ENCODE measurements at places on chromosomes 12 and 14.

DNA sequence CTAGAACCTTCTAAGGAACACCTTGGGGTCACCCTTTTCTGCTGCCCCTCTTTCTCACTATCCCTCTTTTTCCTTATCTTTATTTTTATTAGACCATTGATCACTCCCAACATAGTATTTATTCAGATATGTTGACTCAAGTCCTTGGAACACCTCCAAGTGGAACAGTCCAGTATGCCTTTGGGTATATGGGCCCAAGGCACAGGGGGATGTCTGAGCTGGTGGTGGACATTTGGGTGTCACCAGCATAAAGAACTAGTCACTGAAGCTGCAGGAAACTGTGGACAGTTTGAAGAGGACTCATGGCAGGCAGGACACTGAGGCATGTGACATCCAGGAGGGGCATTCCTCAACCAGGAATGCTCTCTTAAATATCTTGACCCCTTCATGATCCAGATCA, 105.6 kb downstream of the VEZT start:
- no peak for DNase-seq

- DNase-seq: no peak
Measured at GRCh38 chr14:104903990-104904389, 20.7 kb upstream of the PLD4 start.

DNA sequence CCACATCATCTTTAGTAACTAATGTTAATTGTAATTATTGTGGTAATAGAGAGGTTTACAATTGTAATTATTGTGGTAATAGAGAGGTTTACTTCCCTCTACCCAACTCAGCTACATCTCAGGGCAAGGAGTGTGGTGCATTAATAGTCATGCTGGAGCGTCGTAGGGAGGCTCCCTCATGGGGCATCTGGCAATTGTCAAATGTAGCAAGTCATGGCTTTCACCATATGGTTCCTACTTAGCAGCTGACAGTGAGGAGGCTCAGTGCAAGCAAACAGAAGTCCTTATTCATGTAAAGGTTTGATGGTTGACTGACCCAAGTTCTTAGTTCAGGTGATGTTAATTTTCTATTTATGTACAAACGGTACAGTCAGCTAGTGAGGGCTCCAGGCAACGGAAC, 1012.0 kb downstream of the FLRT2 start:
- no peak for DNase-seq

- no peak for DNase-seq
Measured at GRCh38 chr12:90854136-90854689, 100.8 kb downstream of the CCER1 start.

GRCh38 chr12:39122562-39123204, 217.3 kb upstream of the CPNE8 start:
- DNase-seq: no peak

All from activated T-helper 1 cell treated with anti-CD3 and anti-CD28 coated beads, Interleukin-2, amount 50 U/mL, for 16 hours (primary cell).